Right lung (tissue), 10 donors: ENCODE measurements at places on chromosomes 4 and X.

DNA sequence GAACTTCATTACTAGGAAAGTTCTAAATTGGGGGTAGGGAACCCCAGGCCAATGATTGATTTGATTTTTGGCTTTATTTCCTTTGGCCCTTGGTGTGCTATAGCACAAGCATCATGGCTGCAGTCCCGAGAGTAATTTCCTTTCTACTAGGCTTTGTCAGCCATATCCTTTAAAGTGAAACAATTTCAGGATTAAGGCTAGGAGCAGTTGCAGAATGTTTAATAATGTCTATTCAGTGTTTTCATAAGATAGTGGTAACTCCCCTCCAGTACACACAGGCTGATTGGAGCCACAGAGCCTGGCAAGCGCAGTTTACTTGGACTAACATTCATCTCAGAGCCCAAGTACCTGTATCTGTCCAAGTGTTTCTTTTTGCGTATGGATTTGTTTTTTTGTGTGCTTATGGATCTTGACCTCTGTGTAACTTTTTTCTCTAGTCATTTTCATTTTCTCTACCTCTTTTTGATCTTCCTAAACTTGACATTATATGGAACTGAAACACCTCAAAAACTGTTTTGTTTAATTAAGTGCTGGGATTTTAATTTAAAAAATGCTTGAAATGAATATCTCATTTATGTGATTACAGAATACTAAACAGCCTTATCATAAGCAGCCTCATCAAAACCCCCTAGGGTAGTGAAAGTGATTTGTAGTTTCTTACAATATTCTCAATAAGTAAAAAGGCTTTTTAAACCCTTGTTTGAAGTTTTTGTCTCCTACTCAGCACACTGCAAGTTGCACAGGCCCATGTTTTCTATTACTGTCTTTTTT lies 7.5 kb downstream of the STIM2 start:
- DNase-seq, result no peak

DNA sequence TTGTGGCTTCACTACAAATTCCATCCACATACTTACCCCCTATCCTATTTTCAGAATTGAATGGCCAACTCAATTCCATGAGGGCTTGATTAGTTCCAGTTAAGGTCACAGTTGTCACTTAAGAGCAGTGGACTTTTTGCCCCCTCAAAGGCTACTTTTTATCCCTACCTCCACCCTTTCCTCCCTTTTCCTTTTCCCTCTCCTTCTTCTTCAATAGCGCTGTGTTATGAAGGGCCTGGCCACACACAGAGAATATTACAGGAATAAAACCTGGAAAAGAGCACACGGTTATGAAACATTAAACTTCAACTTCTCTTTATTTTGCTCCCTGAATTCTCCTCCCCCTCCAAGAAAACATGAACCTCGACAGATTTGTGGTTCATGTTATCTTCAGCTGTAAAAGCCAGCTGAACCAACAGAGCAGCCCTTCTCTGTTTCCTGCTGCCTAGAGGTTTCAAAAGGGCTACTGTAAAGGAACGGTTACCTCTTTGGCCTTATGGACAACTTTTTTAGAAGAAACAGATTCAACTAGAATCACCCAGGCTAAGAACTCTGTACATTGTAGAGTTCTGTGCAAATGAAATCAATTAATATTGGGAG lies 87.0 kb upstream of the RPL34 start:
- no peak for DNase-seq

- no peak for DNase-seq
Observed at GRCh38 chr4:4645743-4646142, 103.9 kb upstream of the STX18 start.

DNA sequence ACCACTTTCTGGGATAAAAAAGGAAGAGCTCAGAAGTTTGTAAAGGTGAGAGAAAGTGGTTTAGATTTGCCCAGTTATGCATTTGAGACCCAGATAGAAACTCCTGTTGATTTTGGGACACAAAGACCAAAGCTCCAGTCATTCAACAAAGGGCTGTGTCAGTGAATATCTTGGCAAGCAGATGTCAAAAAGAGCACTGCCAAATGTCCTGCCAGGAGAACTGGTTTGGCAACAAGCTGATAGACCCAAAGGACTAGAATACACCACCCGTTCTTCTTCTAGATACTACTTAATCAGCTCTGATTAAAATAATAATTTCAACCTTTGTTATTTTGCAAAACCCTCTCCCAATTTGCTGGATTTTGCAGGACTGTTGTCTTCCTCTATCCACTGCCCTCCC lies 121.4 kb downstream of the NHS start:
- no peak for DNase-seq

- DNase-seq, result no peak
Observed at GRCh38 chrX:16852617-16853179, 17.5 kb downstream of the RBBP7 start.

- no peak for DNase-seq
Observed at GRCh38 chr4:36043901-36044300, 200.4 kb downstream of the ARAP2 start.

DNA sequence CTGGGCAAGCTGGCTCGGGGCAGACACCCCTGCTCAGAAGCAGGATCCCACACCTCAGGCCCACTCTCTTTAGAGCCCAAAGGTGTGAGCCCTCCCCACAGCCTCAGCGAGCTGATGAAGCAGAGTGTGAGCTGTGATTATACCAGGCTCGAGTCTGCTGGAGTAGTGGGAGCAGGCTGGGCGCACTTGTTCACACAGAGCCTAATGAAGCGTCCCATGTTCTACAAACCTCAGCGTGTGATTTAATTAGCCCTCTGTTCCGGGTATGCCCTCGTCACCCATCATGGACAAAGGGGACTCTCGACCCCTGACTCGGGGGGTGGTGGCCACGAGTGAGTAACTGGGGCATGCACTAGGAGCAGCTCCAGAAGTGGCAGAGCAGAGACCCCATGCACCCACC lies 62.3 kb downstream of the PPP2R2C start:
- no peak for DNase-seq

- DNase-seq, result no peak
Observed at GRCh38 chr4:45484740-45485139, 639.1 kb downstream of the GABRG1 start.

DNA sequence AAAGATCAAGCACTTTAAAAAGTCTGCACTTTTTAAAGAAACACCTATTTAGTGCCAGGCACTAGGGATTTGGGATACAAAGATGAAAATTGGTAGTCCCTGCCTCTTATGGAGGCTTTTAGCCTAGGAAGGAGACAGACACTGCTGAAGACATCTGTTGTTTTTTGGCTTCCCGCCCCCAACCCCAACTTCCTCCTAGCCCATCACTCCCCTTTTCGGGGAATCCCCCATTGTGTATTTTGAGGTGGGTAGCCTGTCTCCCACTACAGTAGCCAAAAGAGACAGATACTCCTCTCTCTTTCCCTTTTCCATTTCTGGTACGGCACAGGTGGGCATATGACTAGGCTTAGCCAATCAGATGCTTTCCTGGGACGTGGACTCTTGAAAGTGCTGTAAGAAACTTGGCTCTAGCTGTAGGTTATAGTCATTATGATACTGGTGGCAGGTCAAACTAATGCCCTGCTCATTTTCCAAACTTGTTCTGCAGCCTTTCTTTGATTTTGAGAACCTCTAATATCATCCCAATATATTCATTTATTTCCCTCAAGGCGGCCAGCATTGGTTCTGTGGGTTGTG lies 194.6 kb upstream of the RBPJ start:
- DNase-seq, result no peak

DNA sequence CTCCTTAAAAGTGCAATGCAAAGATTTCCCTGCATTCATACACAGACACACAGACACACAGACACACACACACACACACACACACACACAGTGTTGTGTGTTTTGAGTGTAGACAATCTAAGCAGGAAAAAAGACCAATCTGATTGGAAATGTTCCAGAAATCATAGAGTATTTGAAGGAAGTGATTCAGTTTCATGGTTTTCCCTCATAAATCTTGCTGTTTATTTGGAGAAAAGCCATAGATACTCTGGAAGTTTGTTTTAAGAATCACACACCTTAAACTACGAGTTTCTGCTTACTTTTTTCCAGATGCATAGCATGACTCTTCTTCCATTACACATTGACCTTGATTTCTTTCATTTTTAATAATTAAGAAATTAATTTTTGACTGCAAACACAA lies 298.5 kb upstream of the BMP3 start:
- DNase-seq, result no peak

- no peak for DNase-seq
Observed at GRCh38 chr4:143417679-143418403, 81.2 kb downstream of the GAB1 start.

GRCh38 chr4:177451108-177451500 lies 8.9 kb upstream of the AGA start:
- DNase-seq, result no peak

GRCh38 chrX:53089224-53089842 lies 4.6 kb upstream of the KANTR start:
- no peak for DNase-seq

DNA sequence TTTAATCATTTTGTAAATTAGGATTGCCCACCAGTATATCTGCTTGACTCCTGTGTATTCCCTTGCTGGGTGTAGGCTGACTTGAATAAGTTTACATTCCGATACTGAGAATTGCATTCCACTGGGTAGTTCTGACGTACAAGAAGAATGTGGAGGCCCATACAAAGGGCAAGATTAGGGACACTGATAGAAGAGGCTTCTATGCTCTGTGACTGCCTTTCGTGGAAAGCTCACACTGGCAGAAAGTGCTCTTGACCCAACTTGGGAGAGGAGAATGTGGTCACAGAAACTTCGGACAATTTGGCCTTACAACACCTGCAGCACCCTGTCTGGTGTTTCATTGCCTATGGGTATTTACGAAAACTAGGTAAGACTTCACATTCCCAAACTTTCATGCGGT lies 126.3 kb downstream of the RAPGEF2 start:
- DNase-seq, result no peak

DNA sequence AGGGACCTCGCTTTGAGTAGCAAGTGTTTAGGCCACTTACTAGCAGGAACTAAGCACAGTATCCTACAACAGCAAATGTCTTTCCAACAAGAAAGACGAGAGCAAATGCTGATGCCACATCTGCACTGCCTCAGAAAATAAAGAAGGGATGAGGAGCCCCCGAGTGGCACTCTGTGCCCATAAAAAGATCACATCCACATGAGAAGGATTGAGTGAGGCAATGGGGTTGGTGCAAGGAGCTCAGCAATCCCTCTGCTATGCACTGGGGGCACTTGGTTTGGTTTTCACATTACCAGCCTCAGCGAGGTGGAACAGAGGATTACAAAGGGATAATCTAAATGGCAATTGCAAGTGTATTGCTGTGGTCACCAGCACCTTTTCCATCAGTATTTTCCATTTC lies 252.8 kb upstream of the SLC7A11 start:
- DNase-seq, result no peak

DNA sequence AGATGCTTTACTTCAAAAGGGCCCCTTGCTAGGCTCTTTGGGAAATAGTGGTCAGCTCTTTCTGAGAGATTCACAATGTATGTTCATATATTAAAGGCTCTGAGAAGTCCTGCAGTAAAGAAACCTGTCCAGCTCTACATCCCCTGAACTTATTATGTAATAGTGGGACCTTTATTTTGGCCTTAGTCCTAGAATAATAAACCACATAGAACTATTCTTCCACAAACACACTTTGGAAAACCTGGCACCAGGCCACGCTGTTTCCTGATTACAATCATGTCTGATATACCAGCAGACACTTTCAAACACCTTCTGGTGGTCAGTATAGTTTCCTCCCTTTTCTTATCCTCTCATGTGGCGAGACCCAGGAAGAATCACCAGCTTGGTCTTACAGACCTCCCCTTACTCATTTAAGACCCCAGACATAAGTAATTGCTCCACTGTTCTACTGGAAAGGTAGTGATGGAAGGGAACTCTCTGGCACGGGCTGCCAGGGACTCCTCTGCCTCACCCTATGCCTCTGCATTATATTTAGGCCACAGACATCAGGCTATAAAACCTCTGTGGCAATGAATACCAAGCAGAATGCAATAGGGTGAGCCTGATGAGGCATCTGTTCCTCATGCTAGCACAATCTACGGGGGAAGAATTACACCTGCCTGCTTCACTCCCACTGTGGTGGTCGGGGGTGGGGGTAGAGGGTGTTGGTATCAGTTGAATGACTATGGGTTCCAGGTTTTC lies 5.7 kb upstream of the PPEF1 start:
- no peak for DNase-seq

GRCh38 chrX:103400931-103401330 lies 24.6 kb downstream of the BEX3 start:
- DNase-seq, result no peak

GRCh38 chr4:29710519-29710918 lies 1009.6 kb upstream of the PCDH7 start:
- no peak for DNase-seq

DNA sequence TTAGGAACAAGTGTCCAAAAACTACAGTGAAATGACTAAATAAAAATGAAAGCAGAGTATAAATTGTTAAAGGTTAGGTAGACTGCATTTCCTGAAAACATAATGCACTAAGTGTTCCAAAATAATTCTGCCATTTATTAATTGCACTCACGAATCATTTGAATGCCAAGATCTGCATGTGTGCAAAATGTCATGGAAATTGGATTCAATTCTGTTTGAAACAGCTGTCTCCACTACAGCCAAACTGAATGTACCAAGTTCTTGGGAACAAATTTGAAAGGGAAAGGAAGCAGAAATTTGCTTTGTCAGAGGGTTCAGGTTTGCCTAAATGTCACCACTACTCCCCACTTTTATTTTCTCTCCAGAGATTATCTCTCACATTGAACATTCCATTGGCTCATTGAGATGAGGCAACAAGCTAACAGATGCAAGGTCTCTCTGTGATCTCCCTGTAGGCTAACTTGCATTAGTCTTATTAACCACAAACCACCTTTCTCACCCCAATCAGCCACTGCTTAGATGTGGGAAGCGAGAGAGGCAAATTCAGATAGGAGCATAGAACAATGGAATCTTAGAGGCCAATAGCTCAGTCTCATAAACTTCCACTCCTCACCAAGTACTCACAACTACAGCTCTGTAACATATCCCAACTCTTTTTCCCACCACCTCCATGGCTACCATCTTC lies 226.6 kb downstream of the KDR start:
- no peak for DNase-seq

DNA sequence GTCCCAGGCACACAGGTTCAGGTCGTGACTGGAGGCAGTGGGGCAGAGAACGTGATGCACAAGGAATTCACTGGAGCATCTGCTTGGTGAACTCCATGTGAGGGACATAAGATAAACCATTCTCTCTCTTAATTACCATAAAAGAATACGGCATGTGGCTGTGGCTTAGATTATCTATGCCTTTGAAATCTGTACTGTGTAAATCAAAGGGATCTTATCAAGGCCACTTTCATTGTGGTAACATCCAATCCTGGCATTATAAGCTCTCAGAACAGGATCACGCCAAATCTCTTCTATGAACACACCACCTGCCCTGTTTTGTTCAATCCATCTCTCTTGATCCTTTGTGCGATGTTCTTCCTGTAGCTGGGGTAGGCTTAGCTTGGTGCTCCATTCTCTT lies 192.3 kb downstream of the SPATA18 start:
- no peak for DNase-seq

DNA sequence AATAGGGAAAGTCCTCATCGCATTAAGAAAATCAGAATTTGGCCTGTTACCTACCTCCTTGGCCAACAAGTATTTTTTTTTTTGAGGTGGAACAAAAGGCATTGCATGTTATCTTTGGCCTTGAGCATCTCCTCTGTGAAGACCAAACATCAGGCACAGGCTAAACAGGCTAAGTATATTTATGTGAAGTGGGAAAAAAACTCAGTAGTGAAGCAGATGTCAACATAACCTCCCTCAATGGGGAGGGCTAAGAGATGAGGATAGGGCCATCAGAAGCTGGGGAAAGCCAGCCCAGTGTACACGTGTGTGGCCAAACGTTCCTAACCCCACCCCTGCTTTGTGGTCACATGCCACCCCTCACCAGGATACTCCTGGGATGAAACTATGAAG lies 102.5 kb downstream of the FNIP2 start:
- no peak for DNase-seq
